ENCODE measurements at places on chromosomes 13 and 19.

DNA sequence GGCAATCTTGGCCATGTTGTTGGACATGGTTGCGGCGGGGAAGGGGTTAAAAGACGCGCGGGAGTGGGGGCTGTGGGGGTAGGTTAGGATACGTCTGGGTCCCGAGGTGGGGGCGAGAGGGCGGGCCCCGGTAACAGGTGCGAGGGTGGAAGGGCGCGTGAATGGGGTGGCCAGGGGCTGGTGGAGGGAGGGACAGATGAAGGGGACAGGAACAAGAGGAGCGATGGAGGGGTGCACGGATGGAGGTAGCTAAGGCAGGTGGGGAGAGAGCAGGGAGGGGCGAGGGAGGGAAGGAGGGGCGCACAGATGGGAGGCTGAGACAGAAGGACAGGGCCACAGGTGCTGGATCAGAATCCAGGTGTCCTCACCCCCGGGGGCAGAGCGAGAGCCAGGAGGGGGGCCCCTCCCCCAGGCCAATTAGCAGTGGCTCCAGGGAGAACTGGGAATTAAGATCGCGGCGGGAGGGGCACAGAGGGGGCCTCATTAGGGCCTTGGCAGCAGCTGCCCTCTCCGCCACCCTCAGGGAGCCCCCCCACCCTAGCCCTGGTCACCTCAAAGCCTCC is 1.3 kb downstream of the GNG8 start:
- no peak for DNase-seq

DNA sequence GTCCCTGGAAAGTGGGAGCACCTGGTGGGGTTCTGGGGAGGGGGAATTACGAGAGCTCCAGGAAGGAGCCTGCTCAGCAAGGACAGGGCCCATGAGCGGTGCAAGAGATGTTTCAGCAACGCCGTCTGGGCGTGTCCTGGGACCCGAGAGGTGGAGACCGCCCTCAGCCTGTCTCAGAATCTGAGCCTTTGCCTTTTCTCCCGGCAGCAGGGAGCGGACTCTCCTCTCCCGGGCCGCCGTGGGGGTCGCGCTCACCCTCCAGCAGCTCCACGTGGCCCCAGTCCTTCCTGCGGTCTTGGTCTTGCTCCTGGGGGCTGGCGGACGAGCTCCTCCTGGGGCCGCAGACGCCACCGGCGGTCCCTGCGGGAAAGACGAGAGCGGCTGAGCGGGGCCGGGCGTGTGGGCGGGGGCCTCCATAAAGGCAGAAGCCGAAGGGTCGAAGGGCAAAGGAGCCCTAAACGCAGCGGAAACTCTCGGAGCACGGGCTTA is 714 bp downstream of the POLRMT start:
- no peak for DNase-seq

GRCh38 chr13:48646791-48647190 is 6.9 kb upstream of the CYSLTR2 start:
- DNase-seq: no peak

- no peak for DNase-seq
These were observed 1.4 kb downstream of the CERS4 start for GRCh38 chr19:8210421-8211101.

GRCh38 chr13:88592105-88592504 is 920.9 kb downstream of the SLITRK5 start:
- no peak for DNase-seq

- no peak for DNase-seq
These were observed 596.5 kb upstream of the MIR17HG start for GRCh38 chr13:90751026-90751425.

Measured in stimulated activated CD8-positive, alpha-beta memory T cell treated with anti-CD3 and anti-CD28 coated beads, Interleukin-15, amount 100 ng/mL, for 4 hours (primary cell).